ENCODE measurements at places on chromosomes 5 and 9.

DNA sequence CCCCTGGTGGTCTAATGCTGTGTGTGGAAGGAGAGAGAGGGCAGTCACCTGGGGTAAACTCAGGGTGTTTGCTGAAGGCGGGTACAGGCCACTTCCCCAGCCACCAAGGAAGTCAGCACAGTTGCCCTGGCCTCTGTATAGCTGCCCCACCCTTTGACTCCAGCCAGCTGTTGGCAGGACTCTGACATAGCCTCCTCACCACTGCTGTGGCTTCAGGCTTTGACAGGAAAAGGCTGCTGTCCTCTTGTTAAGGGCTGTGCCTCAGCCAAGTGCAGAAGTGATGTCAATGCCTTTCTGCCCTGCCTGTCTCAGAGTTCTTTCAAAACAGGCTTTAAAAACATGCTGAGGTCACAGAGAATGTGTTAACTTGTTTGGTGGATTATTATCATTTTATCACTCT, 487.2 kb upstream of the KLF4 start:
- DNase-seq, result no peak

- no peak for DNase-seq
Observed at GRCh38 chr5:178993955-178994579, 1.1 kb downstream of the GRM6 start.

- no peak for DNase-seq
Observed at GRCh38 chr9:132994410-132995120, 16.1 kb downstream of the GFI1B start.

DNA sequence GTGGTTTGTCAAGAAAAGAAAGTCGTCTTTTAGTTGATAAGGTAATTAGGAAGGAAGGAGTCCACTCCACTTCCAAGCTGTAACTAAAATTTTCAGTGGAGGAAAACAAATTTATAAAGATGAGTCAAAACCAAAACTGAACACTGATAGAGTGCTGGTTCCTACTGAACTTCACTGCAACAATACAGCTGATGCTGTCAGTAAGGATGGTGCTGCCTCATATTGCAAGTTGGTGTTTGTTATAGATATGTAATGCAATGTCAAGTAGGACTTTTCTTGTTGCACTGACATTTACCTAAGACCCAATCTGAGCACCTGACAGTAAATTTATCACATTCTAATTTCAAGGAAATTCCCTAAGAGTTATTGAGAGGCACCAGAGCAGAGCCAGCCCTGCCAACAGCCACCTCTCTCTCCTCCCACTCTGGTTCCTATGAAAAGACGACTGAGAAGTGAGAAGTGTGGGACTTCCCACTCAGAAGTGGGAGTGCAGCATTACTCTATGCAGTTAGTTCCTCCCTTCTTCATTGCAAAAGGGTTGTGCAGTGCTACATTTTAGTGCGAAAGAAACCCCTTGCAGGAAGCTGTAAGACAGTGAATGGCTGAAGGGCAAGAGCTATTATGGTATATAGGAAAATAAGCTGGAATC, 350.8 kb downstream of the NFIB start:
- DNase-seq, result no peak

- DNase-seq, result no peak
Observed at GRCh38 chr9:98455256-98456155, 200.1 kb upstream of the TBC1D2 start.

GRCh38 chr5:56710826-56711590, 104.3 kb upstream of the MAP3K1 start:
- no peak for DNase-seq

DNA sequence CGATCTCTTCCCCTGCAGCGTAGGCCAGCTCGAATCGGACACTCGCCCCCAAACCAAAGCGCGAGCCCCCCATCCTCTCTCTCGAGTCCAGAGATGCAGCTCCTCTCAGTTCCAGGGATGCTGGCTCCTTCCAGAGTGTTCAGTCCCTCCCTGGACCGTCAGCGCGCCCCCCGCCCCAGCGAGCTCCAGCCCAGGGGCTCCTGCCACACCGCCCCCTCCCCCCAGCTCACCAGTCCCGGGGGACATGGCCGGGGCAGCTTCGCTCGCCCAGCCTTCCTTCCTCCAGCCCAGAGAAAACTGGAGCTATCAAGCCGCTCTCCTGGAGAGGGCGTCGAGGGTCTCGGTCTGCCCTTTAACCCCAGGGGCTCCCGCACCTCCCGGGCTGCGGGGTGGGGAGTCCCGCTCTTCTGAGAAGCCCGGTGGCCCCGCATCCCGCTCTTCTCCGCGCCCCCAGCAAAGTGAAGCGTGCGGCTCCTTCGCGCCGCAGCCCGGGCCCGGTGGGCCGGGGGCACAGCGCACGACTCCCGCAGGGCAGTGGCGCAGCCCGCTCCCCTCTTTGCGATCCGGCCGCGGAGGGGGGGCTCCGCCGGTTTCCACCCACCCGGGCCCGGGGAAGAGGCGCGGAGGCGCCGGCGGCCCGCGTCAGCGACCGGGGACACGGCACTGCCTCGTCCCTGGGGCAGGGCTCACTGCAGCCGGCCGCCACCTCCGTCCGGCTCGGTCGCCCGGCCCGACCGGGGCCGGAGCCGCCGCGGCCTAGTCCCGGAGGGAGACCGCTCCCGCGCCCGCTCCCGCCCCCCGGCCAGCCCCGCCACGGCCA, 587 bp downstream of the MIER3 start:
- peak; percentile 22 for DNase-seq

GRCh38 chr9:121686930-121687541, 35.6 kb downstream of the DAB2IP start:
- peak; percentile 92 for DNase-seq

DNA sequence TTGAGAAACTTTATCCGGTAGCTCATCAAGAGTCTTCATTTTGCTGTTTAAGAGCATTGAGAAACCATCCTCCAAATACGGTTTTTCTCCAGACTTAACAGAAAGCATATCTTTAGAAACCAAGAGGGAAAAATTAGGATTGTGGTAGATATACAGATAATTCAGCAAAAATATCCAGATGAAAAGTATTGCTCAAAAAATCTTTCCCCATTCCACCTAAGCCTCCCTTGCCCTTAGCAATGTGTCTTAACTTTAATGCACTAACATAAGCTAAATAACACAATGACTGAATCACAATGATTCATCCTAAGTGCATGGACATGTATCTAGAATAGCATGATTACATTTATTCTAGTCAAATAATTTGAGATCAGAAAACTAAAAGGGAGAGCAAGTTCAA, 130.3 kb upstream of the TARS1 start:
- no peak for DNase-seq

- no peak for DNase-seq
Observed at GRCh38 chr9:107866711-107867311, 377.2 kb upstream of the KLF4 start.

GRCh38 chr5:119420169-119420568, 32.1 kb upstream of the HSD17B4 start:
- no peak for DNase-seq

GRCh38 chr5:1538276-1538675, 14.5 kb upstream of the LPCAT1 start:
- no peak for DNase-seq

DNA sequence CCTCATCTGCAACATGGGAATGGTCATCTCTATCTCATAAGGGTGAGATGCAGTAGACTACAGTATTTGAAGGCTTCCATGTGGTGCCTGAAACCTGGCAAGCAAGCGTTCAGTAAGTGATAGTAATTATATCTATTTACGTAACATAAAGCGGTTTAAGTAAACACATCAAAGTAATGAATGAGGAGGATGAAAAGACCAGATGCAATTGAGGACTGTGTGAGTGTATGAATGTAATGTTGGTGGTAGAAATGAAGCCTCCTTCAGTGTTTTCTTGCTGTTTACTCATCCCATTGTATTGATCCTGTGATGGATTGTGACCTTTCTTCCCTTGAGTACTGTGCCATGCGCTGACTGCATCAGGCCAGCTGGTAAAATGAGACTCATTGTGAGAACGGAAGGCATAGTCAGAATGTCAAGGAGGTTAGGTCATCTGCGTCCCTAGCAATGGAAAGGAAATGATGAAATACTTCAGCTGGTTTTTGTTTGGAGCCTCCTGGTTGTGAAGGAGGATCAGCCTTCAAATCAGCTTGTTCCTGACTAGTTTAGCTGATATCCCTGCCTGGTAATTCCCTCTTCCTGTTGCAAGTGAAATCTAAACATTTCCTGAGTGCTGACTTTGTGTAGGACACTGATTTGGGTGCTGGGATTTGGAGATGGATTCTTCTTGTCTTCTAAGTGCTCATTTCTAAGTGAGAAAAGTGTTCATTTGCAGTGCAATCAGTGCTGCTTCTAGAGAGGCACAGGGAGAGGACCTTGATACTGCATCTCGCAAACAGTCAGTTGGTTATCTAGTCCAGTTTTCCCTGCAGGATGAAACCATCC, 35.6 kb downstream of the TNFSF8 start:
- no peak for DNase-seq

DNA sequence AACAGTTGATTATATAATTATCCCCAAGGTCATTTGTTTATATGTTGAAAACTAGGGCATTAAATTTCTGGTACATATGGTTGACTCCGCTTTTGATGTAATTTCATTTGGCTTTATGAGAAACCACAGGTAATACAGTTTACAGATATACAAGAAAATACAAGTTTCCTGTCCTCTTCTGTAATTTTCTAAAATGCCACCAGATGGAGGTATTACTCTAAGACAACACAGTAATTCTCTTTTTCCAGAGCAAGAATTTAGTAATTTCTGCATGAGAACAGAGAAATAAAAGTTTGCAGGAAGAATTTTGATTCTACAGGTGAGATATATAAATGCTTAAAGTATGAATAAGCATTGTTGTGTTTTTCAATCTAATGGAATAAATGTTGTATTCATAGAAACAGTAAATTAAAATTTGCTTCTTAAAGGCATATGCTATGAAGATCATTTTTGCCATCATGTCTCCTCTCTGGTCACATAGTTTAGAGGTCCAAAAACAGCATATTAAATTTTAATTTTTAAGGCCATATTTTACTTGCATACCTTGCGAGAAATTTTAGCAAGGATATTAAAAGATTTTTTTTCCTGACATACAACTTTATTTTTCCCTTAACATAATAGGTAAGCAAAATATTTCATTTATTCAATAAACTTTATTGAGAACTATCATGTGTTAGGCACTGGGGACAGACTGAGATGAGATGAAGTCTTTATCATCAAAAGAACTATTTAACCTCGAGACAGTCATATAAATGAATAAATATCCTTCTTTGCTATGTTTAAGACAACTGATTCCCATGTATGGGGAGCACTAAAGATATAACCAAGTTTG, 22.7 kb downstream of the CHD1 start:
- no peak for DNase-seq

DNA sequence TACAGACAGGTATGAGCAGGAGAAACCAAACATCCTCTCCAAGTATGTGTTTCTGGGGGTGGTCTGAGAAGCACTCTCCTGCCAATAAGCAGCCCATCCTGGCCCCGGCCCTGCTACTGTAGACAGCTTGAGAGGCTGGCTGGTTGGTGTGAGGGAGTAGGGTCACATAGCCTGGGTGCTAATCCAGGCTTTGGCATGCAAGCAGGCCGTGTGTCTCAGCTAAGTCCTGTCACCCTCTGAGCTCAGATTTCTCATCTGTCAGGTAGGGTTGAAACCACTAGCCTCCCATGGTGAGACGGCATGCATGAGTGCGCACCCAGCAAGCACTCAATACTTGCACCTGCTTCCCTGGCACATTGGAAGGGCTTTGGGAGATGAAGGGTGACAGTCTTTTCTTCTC, 49.8 kb upstream of the PHYKPL start:
- no peak for DNase-seq

DNA sequence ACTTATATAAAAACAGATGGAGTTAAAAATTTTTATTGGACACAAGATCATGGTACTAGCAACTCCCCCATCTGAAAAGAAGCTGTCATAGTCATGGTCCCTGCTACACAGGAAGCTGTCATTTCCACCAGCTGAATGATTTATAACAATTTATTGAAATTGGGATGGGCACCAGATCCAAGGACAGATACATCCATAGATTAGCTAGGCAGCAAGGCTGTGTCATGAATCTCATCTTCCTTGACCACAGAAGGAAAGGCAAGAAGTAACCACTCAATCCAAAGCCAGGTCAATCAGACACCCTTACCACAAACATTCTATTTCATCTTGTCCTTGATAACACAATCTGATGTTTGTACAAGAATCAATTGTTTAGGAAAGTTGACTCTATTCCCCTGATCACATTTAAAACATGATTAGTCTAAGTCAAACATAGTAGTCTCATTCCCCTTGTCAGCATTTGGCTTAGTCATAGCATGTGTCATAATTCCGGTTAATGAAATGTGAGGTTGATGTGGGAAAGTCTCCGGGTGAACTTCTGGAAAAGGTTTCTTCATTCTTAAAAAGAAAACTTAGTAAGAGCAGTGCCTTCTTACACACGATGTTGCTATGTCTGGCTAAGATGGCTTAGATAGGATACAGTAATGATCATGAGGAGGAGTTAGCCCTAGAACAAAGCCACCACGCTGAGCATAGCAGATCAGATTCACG, 462.6 kb upstream of the PAPPA start:
- DNase-seq, result no peak

GRCh38 chr5:8333485-8333884, 464.5 kb downstream of the MTRR start:
- DNase-seq, result no peak

GRCh38 chr5:120062515-120062917, 401.6 kb upstream of the PRR16 start:
- DNase-seq, result no peak

DNA sequence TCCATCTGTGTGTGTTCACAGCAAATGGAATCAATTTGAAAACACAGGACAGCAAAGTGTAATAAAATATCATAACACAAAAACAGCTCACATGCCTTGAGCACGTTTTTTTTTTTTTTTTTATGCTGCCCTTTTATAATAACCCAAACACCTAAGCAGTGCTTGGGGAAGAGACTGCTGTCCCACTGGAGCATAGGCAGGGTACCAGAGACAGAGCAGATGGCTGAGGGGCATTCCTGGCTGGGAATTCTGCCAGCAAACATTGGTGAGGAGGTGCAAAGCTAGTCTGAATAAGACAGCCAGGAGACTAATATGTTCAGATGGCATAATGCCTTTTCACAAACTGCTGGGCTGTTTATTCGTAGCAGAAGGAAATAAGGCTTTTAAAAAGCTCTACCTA, 58.1 kb upstream of the SV2C start:
- DNase-seq, result no peak

GRCh38 chr5:90528601-90529193, 687 bp downstream of the LYSMD3 start:
- no peak for DNase-seq

GRCh38 chr5:18003312-18003711, 369.1 kb downstream of the TAF11L14 start:
- no peak for DNase-seq

GRCh38 chr9:23938908-23939307, 112.9 kb upstream of the ELAVL2 start:
- no peak for DNase-seq

DNA sequence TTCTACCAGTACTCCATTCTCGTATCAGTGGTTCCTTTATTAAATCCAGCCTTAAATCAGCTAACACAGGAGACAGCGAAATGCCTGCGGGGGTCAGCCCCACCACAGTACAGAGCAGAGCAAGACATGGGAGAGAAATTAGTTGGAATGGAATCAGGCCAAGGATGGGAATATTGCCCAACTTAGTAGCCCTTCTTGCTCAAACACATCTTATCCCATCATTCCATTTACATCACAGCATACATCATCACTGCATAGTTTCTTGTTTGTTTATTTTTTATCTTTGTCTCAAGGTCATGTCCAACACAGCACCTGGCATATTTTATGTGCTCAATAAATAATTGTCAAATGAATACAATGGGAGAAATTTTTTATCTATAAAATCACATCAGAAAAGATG, 34.3 kb upstream of the DAB2 start:
- no peak for DNase-seq
